ENCODE measurements at places on chromosomes 6 and 20. TPM values are rescaled to one million over a fixed set of nuclear protein-coding genes. Genes with fewer than 3 reads are reported as not detected.
A peak's percentile ranks its signal among the peaks of the same experiment; 100 is the strongest.

DNA sequence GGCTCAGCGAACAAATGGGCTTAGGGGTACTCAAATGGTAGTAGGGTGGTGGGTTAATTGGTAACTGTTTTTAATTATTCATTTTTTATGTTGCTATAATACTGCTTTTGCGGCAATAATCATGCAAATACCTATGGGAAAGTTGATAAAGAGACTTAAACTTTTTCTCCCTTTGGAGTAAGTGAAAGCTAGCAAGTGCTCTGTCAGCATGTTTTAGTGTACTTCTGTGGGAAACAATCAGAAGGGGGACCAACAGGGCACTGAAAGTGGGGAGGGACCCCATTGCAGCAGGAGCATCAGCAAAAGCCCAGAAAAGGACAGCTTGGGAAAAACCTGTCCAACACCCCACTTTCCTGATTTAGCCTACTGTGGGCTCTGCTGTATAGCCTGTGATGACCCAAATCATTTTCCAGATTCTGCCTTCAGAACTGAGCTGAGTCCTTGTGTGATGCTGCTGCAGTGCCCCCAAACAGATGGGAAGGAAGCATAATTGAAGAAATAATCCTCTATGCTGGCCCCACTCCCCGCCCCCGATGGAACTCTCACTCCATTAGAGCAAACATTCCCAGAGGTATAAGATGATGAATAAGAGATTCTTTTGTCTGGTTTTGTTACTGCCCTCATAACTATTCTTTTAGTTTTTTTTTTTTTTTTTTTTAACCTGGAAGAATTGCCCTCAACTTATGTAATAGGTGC is 322.8 kb downstream of the CD83 start:
- DNase-seq = no peak

DNA sequence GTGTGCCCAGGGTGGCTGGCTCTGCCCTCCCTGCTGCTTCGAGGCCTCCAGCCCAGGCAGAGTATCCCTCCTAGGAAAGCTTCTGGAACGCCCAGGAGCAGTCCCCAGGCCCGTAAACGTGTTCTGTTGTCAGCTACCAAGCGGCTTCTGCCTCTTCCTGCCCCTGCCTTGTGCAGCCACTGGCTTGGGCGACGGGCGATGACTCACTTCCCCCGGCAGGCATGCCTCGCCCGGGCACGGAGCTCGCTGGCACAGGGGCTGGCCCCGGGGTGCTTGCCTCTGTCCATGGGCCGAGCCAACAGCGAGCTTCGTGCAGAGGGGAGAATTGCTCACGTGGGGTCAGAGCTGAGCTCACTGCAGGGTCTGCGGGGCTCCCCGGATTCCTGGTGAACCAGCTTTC is 86.7 kb upstream of the THBS2 start:
- DNase-seq = no peak

DNA sequence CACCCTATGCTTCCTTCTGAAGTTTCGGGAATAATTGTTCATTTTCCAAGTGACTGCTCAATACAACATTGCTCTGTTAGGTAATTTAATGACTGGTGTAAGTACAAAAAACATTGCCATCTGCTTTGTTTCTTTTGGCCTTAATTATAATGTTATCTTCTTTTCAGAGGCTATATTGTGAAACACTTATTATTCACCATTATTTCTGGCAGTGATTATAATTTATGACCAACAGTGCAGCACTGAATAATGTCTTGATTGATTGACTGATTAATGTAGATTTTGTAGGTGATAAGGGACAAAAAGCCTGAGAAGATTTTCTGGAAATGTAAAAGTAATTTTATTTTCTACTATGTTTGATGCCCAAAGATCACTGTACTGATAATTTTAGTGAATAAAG is 377.7 kb downstream of the PLCB1 start:
- no peak for DNase-seq

- no peak for DNase-seq
Measured at GRCh38 chr6:148242180-148242579, 100.5 kb upstream of the SASH1 start.

- no peak for DNase-seq
Measured at GRCh38 chr6:2693231-2693630, 57.5 kb downstream of the MYLK4 start.

- peak; percentile 51 for DNase-seq
Measured at GRCh38 chr6:160667639-160668481, 3.8 kb upstream of the LPA start.

- no peak for DNase-seq
Measured at GRCh38 chr6:93412452-93412851, 6.9 kb downstream of the EPHA7 start.

- no peak for DNase-seq
Measured at GRCh38 chr6:3808199-3808598, 41.0 kb upstream of the FAM50B start.

DNA sequence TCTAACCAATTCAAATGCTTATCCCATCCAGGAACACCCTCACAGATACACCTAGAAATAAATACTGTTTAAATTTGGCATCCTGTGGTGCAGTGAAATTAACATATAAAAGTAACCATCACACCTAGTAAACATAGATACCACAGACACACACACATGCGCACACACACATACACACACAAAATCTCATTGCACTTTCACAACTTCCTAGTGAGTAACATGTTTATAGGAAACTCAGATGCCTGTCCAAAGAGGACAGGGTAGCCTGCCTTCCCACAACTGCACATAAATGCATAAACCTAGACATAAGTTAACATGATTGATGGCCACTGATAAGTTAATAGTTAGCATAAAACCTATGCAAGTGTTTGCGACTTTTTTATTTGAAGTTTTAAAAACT is 56.8 kb downstream of the LRRC1 start:
- DNase-seq = no peak

DNA sequence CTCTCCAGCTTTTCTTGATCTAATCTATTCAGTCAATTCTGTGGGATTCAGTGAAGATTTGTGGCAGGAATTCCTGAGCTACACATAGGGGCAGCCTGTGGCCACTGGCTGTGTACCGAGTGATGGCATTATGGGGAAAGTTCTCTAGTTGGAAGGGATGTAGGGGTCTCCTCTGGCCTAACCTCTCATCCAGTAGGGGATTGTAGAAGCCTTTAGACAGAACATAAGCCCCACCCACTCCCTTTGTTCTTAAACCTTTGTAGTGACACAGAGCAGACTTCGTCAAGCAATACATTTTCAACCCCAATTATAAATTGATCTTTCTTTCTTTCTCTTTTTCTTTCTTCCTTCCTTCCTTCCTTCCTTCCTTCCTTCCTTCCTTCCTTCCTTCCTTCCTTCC is 188.9 kb downstream of the QKI start:
- DNase-seq = no peak

DNA sequence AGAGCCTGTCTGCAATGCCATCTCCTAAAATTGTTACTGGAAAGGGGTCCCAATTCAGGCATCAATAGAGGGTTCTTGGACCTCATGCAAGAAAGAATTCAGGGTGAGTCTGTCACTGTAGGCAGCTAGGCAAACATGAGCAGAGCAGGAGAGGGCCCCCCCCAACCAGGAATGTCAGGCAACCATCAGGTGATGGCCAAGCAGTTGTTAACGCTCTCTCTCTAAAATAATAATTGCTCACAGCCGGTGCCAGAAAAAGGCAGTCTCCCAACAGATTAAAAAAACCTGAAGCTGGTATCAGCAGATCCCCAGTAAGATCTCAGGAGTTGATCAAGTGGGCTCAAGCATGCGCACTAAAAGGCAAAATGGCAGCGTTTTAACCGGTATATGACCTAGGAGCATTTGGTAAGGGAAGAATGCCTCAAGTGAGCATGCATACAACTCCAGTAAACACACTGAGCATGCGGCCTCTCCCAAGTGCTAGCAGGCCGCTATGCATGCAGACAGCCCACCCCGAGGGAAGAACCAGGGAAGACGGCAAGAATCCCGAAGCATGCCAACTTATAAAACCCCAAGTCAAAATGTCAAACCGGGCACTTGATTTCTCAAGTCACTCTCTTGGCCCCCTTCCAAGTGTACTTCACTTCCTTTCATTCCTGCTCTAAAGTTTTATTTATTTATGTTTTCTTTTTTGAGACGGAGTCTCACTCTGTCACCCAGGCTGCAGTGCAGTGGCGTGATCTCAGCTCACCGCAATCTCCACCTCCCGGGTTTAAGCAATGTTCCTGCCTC is 44.0 kb upstream of the RNGTT start:
- DNase-seq = no peak

GRCh38 chr6:228881-229651 is 63.2 kb upstream of the DUSP22 start:
- DNase-seq = no peak

GRCh38 chr6:37481711-37482605 is 17.7 kb downstream of the CCDC167 start:
- DNase-seq = no peak

DNA sequence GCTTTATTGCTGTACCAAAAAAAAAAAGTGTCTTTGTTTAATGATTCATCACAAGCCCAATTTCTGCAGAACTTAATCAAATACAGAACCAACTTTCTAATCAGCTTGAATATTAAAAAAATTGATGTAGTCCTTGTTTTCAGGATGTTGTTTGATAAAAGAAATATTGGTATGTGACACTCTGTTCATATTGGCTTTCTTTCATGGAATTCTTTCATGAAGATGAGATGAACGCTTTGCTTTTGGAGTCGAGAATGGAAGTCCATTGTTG is 184.3 kb downstream of the ZNF217 start:
- DNase-seq = no peak

The NOTCH4 gene
- 0.86 TPM for total RNA-seq

The NKAIN4 gene
- total RNA-seq = not detected

The OOEP gene
- 0.69 TPM for total RNA-seq

The EPPIN gene
- not detected for total RNA-seq

The COL19A1 gene
- 0.17 TPM for total RNA-seq

The SLC22A3 gene
- 0.67 TPM for total RNA-seq

The GFRA4 gene
- total RNA-seq = not detected

The RIMS1 gene
- not detected for total RNA-seq

The PAX1 gene
- total RNA-seq = not detected

The DUSP22 gene
- total RNA-seq = 46.6 TPM

All from CD4-positive, CD25-positive, alpha-beta regulatory T cell (primary cell).